ENCODE measurements at places on chromosomes 13 and 19. TPM values are rescaled to one million over a fixed set of nuclear protein-coding genes. Genes with fewer than 3 reads are reported as not detected.

GIPR gene
- total RNA-seq = 12.1 TPM

ACP5 gene
- total RNA-seq = 58.8 TPM

CD177 gene
- total RNA-seq = not detected

CFAP97D2 gene
- not detected for total RNA-seq

SLC27A5 gene
- 23.6 TPM for total RNA-seq

MYBPC2 gene
- total RNA-seq = not detected

CD320 gene
- 49.8 TPM for total RNA-seq

GRCh38 chr13:110244071-110244830 lies 62.7 kb downstream of the COL4A1 start:
- no peak overlapping the region for H3K4me3 ChIP-seq
- H3K27ac ChIP-seq = no peak overlapping the region
- peak; percentile 15 for DNase-seq
- H3K36me3 ChIP-seq = no peaks in the 10 kb centered on the region

GRCh38 chr13:87198371-87198770 lies 472.8 kb upstream of the SLITRK5 start:
- H3K27ac ChIP-seq = no peak overlapping the region
- H3K4me1 ChIP-seq = no peaks in the 10 kb centered on the region
- no peak overlapping the region for H3K4me3 ChIP-seq

- no peak overlapping the region for H3K4me3 ChIP-seq
- no peak for DNase-seq
- H3K36me3 ChIP-seq = no peaks in the 10 kb centered on the region
- H3K27ac ChIP-seq = no peak overlapping the region
Observed at GRCh38 chr19:29897466-29897865, 44.6 kb upstream of the URI1 start.

DNA sequence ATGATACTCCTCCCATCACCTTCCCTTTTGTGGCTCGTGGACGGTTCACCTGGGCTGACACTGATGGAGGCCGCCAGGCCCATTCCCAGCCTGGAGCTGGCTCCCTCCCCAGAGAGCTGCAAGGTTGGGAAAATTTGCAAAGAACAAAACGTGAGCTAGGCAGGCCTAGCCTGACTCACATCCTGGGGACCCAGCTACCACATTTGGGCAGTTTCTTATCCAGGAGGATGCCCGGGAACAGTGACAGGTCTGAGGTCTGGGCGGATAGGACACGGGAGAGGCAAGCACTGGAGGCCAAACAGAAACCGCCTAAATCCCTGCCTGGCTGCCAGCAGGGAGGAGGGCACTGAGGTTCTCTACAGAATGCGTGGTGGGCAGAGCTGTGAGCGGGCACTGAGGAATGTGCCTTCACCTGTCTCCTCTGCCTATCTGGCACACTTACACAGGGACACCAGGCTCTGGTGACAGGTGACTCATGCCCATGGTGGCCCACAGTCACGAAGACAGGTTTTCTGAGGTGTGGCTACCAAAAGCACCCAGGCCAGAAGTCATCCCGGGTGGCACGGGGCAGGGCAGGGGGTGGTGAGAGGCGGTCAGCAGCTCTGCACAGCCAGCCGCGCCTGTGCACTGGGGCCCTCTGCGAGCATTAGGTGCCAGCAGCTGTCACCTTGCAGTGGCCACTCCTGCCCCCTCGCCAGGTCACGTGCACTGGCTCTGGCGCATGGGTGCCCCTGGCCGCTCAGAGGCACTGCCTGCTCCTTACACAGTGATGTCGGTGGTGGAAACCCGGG lies 23.2 kb downstream of the SH3GL1 start:
- peaks cover 71% of the 10 kb centered on the region for H3K4me1 ChIP-seq
- H3K27me3 ChIP-seq = no peaks in the 10 kb centered on the region
- no peak overlapping the region for H3K4me3 ChIP-seq
- H3K36me3 ChIP-seq = peaks cover 2% of the 10 kb centered on the region

- H3K4me3 ChIP-seq = no peak overlapping the region
- H3K36me3 ChIP-seq = no peaks in the 10 kb centered on the region
- H3K4me1 ChIP-seq = no peaks in the 10 kb centered on the region
- H3K27ac ChIP-seq = no peak overlapping the region
Observed at GRCh38 chr13:60335531-60335930, 61.5 kb upstream of the TDRD3 start.

DNA sequence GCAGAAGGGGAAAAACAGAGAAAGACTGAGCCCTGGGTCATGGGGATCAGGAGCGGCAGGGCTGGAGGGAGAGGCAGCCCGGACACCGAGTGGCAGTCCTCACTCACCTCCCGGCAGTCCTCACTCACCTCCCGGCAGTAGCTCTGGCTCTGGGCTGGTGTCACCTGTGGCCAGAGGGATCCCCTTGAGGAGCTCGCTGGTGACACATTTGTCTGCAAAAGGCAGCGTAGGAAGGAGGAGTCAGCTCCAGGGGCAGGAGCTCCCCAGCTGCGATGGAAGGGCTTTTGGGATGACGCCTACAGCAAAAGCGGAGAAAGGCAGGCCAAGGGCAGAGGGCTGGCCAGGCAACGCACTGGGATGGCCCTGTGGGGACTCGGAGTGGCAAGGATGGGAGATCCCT lies 739 bp downstream of the EIF3G start:
- peaks cover 37% of the 10 kb centered on the region for H3K4me1 ChIP-seq
- peak overlapping the region; percentile 97 for H3K4me3 ChIP-seq
- no peak for DNase-seq
- peak overlapping the region; percentile 90 for H3K27ac ChIP-seq

DNA sequence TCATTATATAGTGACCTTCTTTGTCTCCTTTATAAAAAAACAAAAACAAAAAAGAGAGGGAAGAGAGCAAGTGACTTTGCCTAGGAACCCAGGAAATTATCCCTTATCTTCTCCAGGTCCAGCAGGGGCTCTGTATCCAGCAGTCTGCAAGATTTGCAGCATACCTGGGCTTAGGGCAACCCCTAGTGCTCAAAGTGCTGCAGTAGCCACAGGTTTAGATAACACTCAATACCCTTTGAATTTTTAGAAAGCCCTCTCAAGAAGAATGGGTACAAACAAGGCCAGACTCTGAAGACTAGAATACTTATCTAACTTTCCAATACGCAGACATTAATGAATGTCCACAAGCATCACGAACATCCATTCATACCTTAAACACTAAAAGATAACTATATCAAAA lies 43.2 kb downstream of the CCNA1 start:
- H3K36me3 ChIP-seq = no peaks in the 10 kb centered on the region
- H3K27ac ChIP-seq = no peak overlapping the region
- H3K4me1 ChIP-seq = no peaks in the 10 kb centered on the region
- no peak for DNase-seq

GRCh38 chr13:63249411-63250187 lies 1834.0 kb upstream of the PCDH20 start:
- H3K4me3 ChIP-seq = no peak overlapping the region
- H3K27me3 ChIP-seq = no peaks in the 10 kb centered on the region
- no peaks in the 10 kb centered on the region for H3K4me1 ChIP-seq
- H3K27ac ChIP-seq = no peak overlapping the region
- no peak for DNase-seq

- peaks cover 16% of the 10 kb centered on the region for H3K27me3 ChIP-seq
- H3K4me1 ChIP-seq = no peaks in the 10 kb centered on the region
- no peak for DNase-seq
- H3K27ac ChIP-seq = no peak overlapping the region
Observed at GRCh38 chr13:97002581-97002980, 8.3 kb upstream of the OXGR1 start.

DNA sequence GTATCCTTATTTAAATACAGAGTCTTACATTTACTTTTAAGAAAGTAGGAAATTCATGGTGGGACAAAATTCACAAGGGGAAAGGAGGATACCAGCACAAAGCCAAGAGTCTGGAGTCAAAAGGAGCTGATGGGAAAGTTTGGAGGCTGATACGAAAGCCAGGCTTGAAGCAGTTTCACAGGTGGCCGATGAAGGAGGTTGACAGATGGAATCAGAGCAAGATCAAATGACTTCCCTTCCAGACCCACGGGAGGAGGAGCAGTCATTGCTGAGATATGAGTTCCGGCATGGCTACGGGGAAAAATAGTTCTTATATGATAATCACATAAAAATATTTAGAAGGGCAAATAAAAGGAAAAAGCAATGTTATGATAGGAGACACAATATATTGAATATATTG lies 65.0 kb downstream of the DGKH start:
- no peaks in the 10 kb centered on the region for H3K36me3 ChIP-seq
- no peaks in the 10 kb centered on the region for H3K27me3 ChIP-seq
- no peak for DNase-seq
- H3K27ac ChIP-seq = no peak overlapping the region
- H3K4me1 ChIP-seq = peaks cover 4% of the 10 kb centered on the region

GRCh38 chr13:79466872-79467271 lies 14.1 kb upstream of the NDFIP2 start:
- DNase-seq = no peak
- H3K27me3 ChIP-seq = no peaks in the 10 kb centered on the region
- no peak overlapping the region for H3K4me3 ChIP-seq
- H3K27ac ChIP-seq = no peak overlapping the region
- H3K4me1 ChIP-seq = peaks cover 18% of the 10 kb centered on the region
- peaks cover 9% of the 10 kb centered on the region for H3K36me3 ChIP-seq

DNA sequence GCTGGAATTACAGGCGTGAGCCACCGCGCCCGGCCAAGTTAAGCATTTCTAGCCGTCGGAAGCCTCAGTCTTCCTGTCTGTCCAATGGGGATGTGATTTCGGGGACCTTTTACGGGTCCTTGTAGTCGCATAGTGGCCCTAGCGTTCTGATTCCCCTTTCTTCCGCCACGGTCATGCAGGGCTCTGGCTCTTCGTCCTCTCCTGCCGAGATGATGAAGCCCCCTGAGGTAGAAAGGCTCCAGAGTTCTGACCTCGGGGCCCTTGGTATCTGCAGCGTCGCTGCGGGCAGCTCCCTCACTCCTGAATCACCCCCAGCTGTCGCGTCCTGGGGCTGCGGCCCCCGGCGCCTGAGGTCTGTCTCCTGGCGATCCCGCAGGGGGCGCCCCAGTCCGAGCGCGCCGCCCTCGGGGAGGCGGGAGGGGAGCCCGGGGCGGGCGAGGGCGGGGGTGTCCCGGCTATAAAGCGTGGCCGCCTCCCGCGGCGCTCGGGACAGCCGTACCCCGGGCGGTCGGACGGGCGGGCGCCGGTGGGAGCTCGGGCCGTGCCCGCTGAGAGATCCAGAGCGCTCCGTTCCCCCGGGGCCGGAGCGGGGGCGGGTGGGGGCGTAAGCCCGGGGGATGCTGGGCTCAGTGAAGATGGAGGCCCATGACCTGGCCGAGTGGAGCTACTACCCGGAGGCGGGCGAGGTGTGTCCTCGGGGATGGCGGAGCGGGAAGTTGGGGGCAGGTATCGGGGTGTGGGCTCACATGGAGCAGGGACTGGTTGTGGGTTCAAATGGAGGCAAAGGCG lies at the start of gene FOXA3:
Gene FOXA3 (plus strand): TSS at position 487 of the 789 bp plus-strand sequence. CDS start 131 bp downstream, at position 618.
- H3K27ac ChIP-seq = peak within 1 kb of the TSS; percentile 99
- peaks cover 34% of the 10 kb centered on the region for H3K27me3 ChIP-seq
- H3K4me3 ChIP-seq = peak within 1 kb of the TSS; percentile 98
- H3K36me3 ChIP-seq = peaks cover 12% of the 10 kb centered on the region
- DNase-seq = peak; percentile 70

- H3K27ac ChIP-seq = no peak overlapping the region
- no peak for DNase-seq
- no peaks in the 10 kb centered on the region for H3K36me3 ChIP-seq
- H3K27me3 ChIP-seq = peaks cover 34% of the 10 kb centered on the region
Observed at GRCh38 chr13:20185366-20186056, 7.2 kb downstream of the GJB2 start.

DNA sequence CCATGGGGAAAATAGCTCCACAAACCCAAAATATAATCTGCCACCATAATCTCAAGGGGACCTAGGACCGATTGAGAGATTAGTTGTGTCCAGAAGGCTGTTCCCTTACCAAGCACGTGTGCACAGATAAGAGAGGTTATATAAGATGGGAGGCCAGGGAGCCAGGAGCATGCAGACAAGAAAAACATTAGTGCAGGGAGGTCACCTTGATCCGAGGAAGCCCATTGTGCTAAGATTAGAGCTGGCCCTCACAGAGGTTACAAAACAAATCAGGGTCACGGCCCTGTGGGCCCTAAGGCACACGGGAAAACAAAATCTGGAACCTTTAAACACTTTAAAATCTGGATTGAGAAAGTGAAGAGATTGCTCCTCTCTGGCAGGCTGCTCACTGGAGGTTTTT lies 37.7 kb downstream of the RGCC start:
- no peak for DNase-seq
- no peaks in the 10 kb centered on the region for H3K36me3 ChIP-seq
- H3K4me3 ChIP-seq = no peak overlapping the region
- peaks cover 52% of the 10 kb centered on the region for H3K4me1 ChIP-seq

GRCh38 chr19:28065026-28065425 lies 1147.9 kb downstream of the UQCRFS1 start:
- no peaks in the 10 kb centered on the region for H3K4me1 ChIP-seq
- no peak overlapping the region for H3K27ac ChIP-seq
- H3K4me3 ChIP-seq = no peak overlapping the region
- H3K27me3 ChIP-seq = no peaks in the 10 kb centered on the region

- H3K4me3 ChIP-seq = peak overlapping the region; percentile 82
- no peak for DNase-seq
- peak overlapping the region; percentile 85 for H3K27ac ChIP-seq
- peaks cover 12% of the 10 kb centered on the region for H3K27me3 ChIP-seq
- H3K4me1 ChIP-seq = peaks cover 40% of the 10 kb centered on the region
Observed at GRCh38 chr19:43667876-43668405, 2.0 kb downstream of the PLAUR start.

DNA sequence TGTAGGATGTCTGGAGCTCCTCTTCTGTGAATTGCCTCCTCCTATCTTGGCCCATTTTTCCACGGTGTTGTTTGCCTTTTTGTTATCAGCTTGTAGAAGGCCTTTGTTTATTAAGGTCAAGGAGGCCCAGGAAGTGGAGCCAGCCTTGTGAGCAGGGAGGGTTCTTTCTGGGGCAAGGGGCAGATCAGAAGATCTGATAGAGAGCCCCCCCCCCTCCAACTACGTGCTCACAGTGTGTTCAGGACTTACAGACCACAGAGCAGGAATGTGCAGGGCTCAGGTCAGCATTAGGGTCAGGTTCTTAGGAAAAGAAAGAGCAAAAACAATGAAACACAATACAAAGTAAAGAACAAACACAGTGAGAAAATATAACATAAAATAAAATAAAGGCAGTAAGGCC lies 59.4 kb downstream of the CCNE1 start:
- no peak overlapping the region for H3K4me3 ChIP-seq
- H3K27ac ChIP-seq = no peak overlapping the region
- no peak for DNase-seq
- H3K36me3 ChIP-seq = peaks cover 2% of the 10 kb centered on the region
- H3K27me3 ChIP-seq = peaks cover 31% of the 10 kb centered on the region

Data from activated CD8-positive, alpha-beta memory T cell treated with anti-CD3 and anti-CD28 coated beads, Interleukin-2, amount 10 ng/mL, durations not matched to agents 7 days and 5 days (primary cell).